ENCODE measurements at places on chromosomes 7 and 10. TPM values are rescaled to one million over a fixed set of nuclear protein-coding genes. Genes with fewer than 3 reads are reported as not detected.

Gene ZNF735
- total RNA-seq, result not detected

Gene NUP205
- 32.3 TPM for total RNA-seq

DNA sequence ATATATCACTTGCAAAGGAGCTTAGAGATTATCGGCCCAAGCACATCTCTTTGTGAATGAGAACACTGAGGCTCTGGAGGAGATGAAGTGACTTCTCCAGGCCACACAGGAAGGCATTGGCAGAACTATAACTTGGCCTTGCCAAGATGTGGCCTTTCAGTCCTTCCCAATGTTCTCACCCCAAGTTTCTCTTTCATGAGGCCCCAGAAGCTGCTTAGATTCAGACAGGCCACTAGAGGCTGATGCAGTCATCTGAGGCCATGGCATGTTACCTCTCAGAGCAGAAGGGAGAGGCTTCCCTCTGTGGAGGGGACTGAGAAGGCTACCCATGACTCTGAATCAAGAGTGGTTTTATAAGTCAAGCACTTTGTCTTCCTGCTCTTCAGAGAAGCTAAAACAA lies 1003.7 kb downstream of the LRMDA start:
- H3K27ac ChIP-seq, result no peak overlapping the region
- peaks cover 2% of the 10 kb centered on the region for H3K27me3 ChIP-seq
- H3K4me1 ChIP-seq, result peaks cover 37% of the 10 kb centered on the region

DNA sequence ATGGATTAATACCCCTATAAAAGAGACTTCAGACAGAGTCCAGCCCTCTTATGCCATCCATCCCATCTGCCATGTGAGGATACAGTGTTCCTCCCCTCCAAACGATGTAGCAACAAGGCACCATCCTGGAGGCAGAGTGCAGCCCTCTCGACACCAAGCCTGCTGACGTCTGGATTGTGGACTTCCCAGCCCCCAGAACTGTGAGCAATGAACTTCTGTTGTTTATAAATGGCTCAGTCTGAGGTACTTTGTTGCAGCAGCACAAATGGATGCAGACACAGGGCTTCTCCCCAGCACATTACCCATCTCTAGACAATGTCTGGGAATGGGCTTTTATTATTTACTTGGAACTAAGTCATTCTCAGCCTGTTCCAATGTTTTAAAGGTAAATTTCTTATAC lies 195.6 kb downstream of the WDR37 start:
- peaks cover 5% of the 10 kb centered on the region for H3K27me3 ChIP-seq
- H3K36me3 ChIP-seq, result peaks cover 5% of the 10 kb centered on the region
- no peak overlapping the region for H3K4me3 ChIP-seq
- H3K27ac ChIP-seq, result no peak overlapping the region

DNA sequence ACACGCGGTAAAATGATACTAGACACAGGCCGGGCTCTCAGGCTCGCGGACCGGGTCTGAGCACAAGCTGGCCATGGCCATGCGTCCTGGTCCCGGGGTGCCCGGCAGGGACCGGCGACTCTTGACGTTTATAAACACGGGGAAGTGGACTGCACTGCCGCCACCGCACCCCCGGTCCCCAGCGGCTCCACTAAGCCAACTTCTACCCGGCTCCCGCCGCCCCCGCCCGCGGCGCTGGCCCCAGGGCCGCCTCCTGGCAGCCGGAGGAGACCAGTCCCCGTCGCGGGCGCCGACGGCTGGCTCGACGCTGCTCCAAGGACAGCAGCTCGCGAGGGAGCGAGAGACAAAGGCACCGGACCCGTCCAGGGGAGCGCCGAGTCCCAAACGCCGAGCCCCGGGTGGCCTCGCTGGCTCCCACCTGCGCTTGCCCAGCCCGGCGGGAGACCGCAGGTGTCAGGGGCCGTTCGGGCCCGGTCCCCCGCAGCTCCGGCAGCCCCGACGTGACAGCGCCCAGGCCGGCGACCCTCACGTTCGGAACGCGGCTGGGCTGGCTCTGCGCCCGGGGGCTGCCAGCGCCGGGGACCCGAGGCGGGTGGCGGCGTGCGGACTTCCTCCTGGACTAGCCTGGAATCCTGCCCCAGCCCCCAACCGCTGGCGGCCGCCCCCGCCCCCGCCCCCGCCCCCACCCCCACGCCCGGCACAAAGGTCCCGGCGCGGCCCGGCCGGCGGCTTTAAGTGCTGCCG lies 517 bp downstream of the ITGB1 start:
- H3K27ac ChIP-seq, result peak overlapping the region; percentile 77
- peaks cover 78% of the 10 kb centered on the region for H3K4me1 ChIP-seq
- H3K27me3 ChIP-seq, result no peaks in the 10 kb centered on the region
- H3K4me3 ChIP-seq, result peak overlapping the region; percentile 90
- peaks cover 33% of the 10 kb centered on the region for H3K36me3 ChIP-seq
- no peak for DNase-seq

DNA sequence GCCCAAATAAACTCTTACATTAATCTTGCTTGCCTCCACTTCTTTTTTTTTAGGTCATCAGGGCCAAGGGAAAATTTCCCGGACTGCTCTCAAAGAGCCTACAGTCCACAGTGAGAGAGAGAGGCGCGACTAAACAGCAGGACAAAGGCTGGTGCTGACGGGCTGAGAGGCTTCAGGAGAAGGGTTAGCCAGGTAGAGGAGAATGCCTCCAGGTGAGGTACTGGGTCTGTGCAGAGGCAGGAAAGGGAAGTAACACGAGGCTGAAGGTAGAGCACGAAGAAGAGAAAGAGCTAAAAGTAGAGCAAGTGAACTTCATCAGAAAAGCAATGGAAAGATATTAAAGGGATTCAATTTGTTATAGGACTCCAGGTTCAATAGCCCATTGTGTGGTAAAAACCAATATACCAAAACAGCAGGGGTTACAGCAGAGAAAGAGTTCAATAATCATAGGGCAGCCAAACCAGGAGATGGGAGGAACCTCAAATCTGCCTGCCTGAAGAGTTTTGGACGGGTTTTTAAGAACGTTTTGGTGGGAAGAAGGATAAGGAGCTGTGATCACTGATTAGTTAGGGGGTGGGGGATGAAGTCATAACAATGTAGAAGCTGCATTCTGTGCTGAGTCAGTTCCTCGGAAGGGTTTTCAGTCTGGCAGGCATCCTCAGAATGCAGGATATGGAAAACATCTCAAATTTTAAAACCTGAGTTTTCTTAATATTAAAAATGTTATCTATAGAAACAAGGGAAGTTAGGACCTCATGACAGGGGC lies 171.5 kb downstream of the AKR1D1 start:
- H3K4me1 ChIP-seq, result peaks cover 35% of the 10 kb centered on the region
- peak overlapping the region; percentile 29 for H3K4me3 ChIP-seq
- H3K27ac ChIP-seq, result peak overlapping the region; percentile 64
- H3K36me3 ChIP-seq, result peaks cover 7% of the 10 kb centered on the region

Measured in HFFc6 (cell line).